Left cardiac atrium (tissue), 4 donors: ENCODE measurements at places on chromosomes 16 and 17.

DNA sequence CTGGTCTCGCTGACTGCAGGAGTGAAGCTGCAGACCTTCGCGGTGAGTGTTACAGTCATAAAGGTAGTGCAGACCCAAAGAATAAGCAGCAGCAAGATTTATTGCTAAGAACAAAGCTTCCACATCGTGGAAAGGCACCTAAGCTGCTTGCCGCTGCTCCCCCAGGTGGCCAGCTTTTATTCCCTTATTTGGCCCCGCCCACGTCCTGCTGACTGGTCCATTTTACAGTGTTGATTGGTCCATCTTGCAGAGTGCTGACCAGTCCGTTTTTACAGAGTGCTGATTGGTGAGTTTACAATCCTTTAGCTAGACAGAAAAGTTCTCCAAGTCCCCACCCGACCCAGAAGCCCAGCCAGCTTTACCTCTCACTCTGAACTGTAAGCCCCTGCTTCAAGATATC is 227.8 kb downstream of the ABCC12 start:
- DNase-seq: no peak

GRCh38 chr17:45088741-45089140 is 27.6 kb downstream of the NMT1 start:
- no peak for DNase-seq

DNA sequence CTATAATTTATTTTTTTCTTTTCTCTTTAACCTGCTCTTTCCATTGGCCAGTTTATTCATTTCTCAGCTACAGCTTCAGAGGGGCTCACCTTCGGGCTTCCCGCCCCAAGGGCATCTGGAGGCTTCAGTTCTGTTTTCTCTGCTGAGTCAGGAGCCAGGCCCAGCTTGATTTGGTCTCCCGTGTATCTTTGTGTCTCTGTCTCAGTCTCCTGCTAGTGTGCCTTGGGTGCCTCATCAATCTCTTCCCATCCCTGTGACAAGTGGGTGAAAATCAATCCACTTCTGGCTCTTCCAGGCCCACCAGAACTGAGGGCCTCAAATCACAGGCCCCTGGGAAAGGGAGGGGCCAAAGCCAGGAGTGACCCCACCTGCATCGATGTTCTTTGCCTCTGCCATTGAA is 72.1 kb downstream of the CCDC182 start:
- no peak for DNase-seq

GRCh38 chr17:16250635-16251034 is 33.6 kb downstream of the PIGL start:
- no peak for DNase-seq

- no peak for DNase-seq
Observed at GRCh38 chr16:53571763-53572162, 68.8 kb upstream of the AKTIP start.

- DNase-seq: no peak
Observed at GRCh38 chr16:88387941-88388627, 5.3 kb downstream of the ZNF469 start.

DNA sequence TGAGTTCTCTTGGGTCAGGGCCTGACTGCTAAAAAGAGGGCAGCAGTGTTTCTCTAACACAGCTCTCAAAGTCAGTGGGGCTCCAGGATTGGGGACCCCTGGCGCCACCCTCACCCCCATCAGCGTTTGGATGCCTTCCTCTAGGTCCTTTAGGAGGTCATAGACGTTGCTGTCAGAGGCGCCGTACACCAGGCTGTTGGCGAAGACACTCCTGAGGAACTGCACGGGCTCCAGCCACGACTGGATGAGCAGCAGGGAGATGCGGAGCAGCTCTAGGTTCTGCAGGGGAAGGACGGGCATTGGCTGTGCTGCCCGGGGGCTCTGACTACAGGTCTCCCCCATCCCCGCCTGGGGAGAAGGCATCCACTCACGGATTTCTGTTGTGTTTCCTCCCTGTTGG is 993 bp downstream of the GH1 start:
- no peak for DNase-seq
